Karpas-422 (cell line): ENCODE measurements at places on chromosomes 4 and X. TPM values are rescaled to one million over a fixed set of nuclear protein-coding genes. Genes with fewer than 3 reads are reported as not detected.
A peak's percentile ranks its signal among the peaks of the same experiment; 100 is the strongest.

- DNase-seq = no peak
These were observed 395.9 kb upstream of the EMCN start for GRCh38 chr4:100913685-100914084.

DNA sequence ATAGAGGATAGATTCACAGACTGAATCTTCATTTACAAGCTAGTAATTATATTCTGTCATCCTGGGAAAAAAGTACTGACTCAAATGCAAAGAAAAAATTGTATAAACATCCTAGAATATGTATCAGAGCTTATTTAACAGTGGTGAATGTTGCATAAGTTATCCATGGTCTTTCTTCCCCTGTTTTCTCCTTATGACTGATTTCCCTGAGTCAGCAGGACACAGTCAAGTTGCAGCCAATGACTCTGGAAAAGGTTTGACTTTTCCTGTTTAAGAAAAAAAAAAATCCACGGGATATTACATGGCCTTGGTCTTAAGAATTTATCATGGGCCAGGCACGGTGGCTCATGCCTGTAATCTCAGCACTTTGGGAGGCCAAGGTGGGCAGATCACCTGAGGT, 36.5 kb downstream of the INPP4B start:
- DNase-seq = no peak

DNA sequence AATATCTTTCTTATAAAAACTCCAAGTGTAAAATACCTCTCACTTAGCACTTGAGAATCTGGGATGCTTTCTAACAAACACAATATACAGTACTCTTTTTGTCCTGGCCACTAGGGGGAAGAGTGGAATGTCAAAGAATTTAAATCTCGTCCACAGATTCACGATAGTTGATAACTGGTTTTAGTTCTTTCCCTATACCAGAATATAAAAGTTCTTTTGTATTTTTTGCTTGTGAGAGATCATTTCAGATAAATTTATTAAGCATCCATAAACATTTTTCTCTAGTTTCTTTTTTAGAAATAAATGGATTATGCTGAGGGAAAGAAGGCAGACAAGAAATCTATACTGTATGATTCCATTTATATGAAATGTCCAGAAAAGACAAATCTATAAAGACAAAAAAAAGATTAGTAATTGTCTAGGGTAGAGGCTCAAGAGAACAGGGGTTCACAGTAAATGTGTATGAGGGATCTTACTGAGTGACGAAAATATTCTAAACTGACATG, 50.4 kb downstream of the MGARP start:
- peak; percentile 77 for DNase-seq

- peak; percentile 59 for DNase-seq
These were observed at the start of gene XKRX for GRCh38 chrX:100928660-100929613. XKRX (minus strand) TSS chrX:100928917; CDS start chrX:100928304, 613 bp downstream.

DNA sequence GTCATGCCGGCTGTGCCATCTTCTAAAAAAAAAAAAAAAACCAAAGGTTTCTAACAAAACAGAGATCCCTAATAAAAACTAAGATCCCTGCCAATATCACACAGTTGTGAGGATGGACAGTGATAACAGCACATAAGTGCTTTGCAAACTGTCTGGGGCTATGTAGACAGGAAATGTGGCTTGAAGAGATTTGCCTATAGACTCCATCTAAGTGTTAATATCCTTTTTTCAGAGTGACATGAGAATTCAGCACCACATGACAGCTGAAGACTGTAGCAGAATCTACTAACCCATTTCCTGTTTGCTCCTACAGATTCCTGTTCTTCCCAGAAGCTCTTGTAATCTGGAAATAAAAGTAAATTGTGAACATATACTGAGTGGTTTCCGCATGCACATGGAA, 215.4 kb downstream of the KDR start:
- DNase-seq = peak; percentile 65

The DGKK gene
- total RNA-seq = not detected in 2 replicates

The GPRASP3 gene
- total RNA-seq = 0.32 and 0.56 TPM in 2 replicates

DNA sequence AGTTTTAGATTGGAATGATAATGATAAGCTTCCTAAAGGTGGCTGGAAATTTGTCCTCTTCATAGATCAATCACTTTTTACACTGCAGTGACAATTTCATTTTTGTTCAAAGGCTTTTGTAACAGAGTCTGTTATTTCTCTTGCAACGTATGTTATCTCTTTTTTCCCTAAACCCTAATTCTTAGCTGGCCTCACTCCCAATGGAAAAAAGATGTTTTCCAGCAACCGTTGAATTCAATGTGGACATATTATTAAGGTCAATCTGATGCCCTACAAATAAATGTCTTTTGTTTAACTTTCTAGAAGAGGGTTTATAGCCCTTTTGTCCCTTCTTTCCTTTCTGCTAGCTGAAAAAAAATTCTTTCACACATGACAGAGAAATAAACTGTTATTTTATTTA, 192.7 kb upstream of the NWD2 start:
- no peak for DNase-seq

DNA sequence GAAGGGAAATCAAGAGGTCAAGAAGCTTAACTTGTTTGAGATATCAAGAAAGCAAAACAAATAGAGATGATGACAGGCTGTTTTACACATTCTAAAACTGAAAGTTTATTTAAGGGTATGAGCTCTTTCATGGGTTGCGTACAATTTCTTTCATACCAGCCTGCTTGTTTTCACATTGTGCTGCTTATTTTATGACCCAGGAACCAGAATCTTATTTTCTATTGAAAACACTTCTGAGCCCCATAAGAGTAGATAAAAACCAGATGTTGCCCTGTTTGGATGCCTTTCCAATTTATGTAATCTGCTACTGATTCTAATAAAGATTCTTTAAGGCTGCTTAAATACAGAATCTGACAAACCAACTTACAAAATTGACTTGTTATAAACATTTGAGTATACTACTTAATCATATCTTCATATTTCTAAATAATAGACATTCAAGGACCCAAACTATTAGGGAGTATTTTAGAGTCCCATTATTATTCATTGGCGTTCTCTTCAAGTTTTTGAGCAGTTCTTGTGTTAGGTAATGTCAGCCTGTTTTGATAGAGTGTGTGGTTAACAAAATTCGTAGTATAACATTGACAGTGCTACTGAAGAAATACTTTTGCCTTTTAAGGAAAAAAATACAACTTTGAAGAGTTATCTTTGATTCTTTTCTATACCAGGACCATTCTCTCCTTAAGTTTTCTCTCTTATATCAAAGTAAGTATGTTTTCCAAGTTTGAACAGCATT, 74.4 kb downstream of the PDLIM5 start:
- no peak for DNase-seq

The AFF2 gene
- 80.7 and 231 TPM in 2 replicates for total RNA-seq
